ENCODE measurements at places on chromosomes 6 and 20. TPM values are rescaled to one million over a fixed set of nuclear protein-coding genes. Genes with fewer than 3 reads are reported as not detected.
A peak's percentile ranks its signal among the peaks of the same experiment; 100 is the strongest.

PGC gene
- not detected for total RNA-seq

DNA sequence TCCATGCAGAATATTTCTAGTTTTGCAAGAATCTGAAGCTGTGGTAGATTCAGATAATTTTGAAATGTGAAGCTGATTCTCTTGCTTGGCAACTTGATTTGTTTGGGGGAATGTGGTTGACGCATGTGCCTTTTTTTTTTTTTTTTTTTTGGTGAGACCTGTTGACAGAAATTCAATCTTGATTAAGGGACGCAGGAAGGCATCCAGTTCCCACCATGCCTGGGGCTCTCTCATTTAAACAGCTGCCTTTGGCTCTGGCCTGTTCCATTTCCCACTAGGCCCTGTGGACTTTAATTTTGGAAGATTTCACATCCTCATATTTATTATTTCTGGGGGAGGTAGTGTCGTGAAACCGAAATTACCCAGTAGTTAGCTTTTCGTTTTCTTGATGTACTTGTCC is 8.6 kb downstream of the TPX2 start:
- H3K27ac ChIP-seq: no peak overlapping the region
- H3K4me1 ChIP-seq: no peaks in the 10 kb centered on the region
- no peak for DNase-seq
- H3K4me3 ChIP-seq: no peak overlapping the region
- H3K27me3 ChIP-seq: no peaks in the 10 kb centered on the region
- H3K36me3 ChIP-seq: no peaks in the 10 kb centered on the region

DNA sequence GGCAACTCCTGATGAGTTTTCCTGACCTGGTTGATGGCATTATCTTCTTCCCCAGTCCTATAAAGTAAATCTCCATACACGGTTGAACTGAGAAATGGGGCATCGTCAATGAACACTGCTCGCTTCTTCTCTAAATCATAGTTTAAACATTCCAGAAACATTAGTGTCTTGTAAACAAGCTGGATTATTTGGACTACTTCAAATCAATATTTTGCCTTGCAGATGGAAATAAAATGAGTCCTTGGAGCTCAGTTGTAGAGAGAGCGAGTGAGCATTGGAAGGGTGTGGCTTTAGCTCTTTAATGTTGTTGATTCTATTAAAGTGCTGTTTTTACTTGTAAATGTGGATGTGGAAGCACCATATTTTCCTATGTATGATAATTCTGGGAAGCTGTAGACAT is 18.4 kb downstream of the C6orf89 start:
- H3K27ac ChIP-seq: peak overlapping the region; percentile 13
- peaks cover 48% of the 10 kb centered on the region for H3K36me3 ChIP-seq
- H3K27me3 ChIP-seq: no peaks in the 10 kb centered on the region

OR2J3 gene
- total RNA-seq: not detected

DNA sequence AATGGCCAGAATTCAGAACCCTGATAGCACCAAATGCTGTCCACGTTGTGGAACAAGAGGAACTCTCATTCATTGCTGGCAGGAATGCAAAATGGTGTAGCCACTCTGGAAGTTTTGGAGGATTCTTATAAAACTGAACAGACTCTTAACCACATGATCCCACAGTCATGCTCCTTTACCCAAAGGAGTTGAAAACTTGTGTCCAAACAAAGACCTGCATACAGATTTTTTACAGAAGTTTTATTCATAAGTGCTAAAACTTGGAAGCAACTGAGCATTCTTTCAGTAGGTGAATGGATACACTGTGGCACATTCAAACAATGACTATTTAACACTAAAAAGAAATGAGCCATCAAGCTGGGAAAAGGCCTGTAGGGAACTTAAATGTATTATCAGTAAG is 32.5 kb downstream of the PREP start:
- no peaks in the 10 kb centered on the region for H3K27me3 ChIP-seq
- H3K27ac ChIP-seq: peak overlapping the region; percentile 83
- peaks cover 19% of the 10 kb centered on the region for H3K36me3 ChIP-seq
- no peak for DNase-seq

GRCh38 chr20:5416086-5416485 is 99.3 kb upstream of the PROKR2 start:
- H3K4me3 ChIP-seq: no peak overlapping the region
- DNase-seq: no peak
- H3K36me3 ChIP-seq: no peaks in the 10 kb centered on the region
- H3K27me3 ChIP-seq: no peaks in the 10 kb centered on the region
- H3K27ac ChIP-seq: no peak overlapping the region
- no peaks in the 10 kb centered on the region for H3K4me1 ChIP-seq

PLCB1 gene
- 13.1 TPM for total RNA-seq

- no peaks in the 10 kb centered on the region for H3K4me1 ChIP-seq
- no peak overlapping the region for H3K27ac ChIP-seq
- H3K4me3 ChIP-seq: no peak overlapping the region
- no peaks in the 10 kb centered on the region for H3K27me3 ChIP-seq
- no peaks in the 10 kb centered on the region for H3K36me3 ChIP-seq
- no peak for DNase-seq
These were observed 574.3 kb downstream of the COL12A1 start for GRCh38 chr6:74631564-74631963.

ASIP gene
- total RNA-seq: not detected

- H3K36me3 ChIP-seq: no peaks in the 10 kb centered on the region
- no peaks in the 10 kb centered on the region for H3K27me3 ChIP-seq
- no peak for DNase-seq
- H3K4me1 ChIP-seq: no peaks in the 10 kb centered on the region
- no peak overlapping the region for H3K4me3 ChIP-seq
These were observed 446.0 kb upstream of the IMPG1 start for GRCh38 chr6:76518443-76518842.

GRCh38 chr20:38514185-38514584 is 41.5 kb downstream of the RALGAPB start:
- no peaks in the 10 kb centered on the region for H3K4me1 ChIP-seq
- no peak overlapping the region for H3K4me3 ChIP-seq
- DNase-seq: no peak
- no peaks in the 10 kb centered on the region for H3K36me3 ChIP-seq

DNA sequence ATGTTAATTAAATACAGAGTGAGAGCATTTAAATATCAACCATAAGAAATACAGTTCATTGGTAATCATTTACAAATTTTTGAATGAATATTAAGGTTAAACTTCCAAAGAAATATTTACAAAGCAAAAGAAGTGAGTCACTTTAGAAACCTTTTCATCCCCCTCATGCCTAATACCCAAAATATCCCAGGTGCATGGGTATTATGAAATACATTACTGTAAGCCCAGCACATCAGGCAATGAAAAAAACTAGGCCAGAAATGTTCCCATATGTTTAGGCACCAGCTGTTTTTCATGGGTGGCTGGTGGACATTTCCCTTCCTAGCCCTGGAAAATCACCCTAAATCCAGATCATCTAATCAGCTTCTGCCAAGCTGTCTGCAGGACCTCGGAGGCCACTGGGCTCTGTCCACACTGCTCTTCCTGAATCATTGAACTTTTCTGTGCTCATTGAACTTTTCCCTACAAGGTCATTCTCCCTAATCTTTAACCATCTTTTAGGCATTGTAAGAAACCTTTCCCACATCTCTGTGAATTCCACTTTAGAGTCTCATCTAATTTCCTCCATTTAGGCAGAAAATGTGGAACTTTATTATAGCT is 145.3 kb upstream of the STXBP5 start:
- H3K27ac ChIP-seq: no peak overlapping the region
- H3K4me1 ChIP-seq: no peaks in the 10 kb centered on the region
- no peak for DNase-seq
- no peaks in the 10 kb centered on the region for H3K36me3 ChIP-seq
- no peaks in the 10 kb centered on the region for H3K27me3 ChIP-seq

DNA sequence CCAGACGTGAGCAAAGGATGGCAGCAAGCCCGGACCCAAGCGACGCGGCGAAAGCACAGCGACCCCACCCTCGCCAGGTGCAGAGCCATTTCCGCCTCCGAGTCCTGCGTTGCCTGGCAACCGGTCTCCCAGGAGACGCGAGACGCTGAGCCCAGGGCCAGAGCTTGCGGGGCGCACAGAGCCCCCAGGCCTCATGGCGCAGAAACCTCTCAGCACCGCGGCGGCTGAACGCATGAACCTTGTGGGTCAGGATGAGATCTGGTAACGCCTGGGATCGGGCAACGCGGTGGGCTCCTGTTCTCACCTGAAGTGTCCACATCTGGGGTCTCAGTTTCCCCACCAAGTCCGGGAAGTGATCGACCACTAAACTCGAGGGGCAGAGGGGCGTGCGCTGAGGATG is 77.7 kb downstream of the ANKRD60 start:
- H3K27me3 ChIP-seq: peaks cover 15% of the 10 kb centered on the region
- H3K4me1 ChIP-seq: no peaks in the 10 kb centered on the region
- no peak overlapping the region for H3K4me3 ChIP-seq

SYCP2 gene
- 0.82 TPM for total RNA-seq

DNA sequence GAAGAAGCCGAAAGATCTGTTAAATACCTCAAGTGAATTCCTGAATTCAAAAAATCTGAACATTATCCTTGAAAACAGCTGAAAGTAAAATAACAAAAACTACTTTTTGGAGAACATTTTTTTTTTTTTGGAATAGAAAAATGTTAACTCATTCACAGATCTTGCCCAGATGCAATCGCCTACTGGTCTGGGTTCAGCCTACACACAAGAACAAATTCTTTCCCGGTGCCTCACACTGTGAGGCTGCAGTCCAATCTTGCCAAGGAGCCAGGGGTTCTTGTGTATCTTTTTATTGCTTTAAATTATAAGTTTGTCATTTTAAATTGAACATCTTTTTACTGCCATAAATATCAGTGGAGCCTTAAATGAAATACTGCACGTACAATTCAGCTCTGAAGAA is 41.2 kb upstream of the TMEM200A start:
- DNase-seq: no peak
- no peaks in the 10 kb centered on the region for H3K27me3 ChIP-seq
- no peak overlapping the region for H3K27ac ChIP-seq
- H3K4me1 ChIP-seq: no peaks in the 10 kb centered on the region

CLPSL2 gene
- total RNA-seq: not detected

GRCh38 chr20:38060536-38060935 is 27.0 kb downstream of the RPRD1B start:
- H3K27me3 ChIP-seq: no peaks in the 10 kb centered on the region
- DNase-seq: no peak
- no peak overlapping the region for H3K27ac ChIP-seq
- no peaks in the 10 kb centered on the region for H3K36me3 ChIP-seq

DNA sequence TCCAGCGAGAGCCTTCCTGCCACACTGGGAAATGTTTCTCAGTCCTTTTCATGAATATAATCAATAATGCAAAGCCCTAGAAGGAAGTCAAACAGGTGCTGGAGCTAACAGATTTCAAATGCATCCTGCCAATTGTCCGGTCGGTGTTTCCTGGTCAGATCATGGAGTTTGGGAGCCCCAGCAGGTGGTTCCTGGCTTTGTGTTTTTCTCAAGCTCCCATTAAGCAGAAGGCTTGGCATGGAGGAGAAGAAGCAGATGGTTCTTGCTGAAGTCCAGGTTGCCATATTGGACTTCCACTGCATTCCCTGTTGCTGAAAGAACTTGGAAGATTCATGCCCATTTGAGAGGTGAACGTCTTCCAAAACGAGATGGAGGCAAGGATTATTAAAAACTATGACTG is 68.6 kb downstream of the GFOD1 start:
- H3K27me3 ChIP-seq: no peaks in the 10 kb centered on the region
- no peak overlapping the region for H3K4me3 ChIP-seq
- H3K4me1 ChIP-seq: peaks cover 40% of the 10 kb centered on the region
- no peak for DNase-seq
- H3K36me3 ChIP-seq: no peaks in the 10 kb centered on the region

- H3K36me3 ChIP-seq: peaks cover 19% of the 10 kb centered on the region
- no peak overlapping the region for H3K27ac ChIP-seq
- peaks cover 2% of the 10 kb centered on the region for H3K4me1 ChIP-seq
- no peak for DNase-seq
These were observed 8.5 kb downstream of the QRSL1 start for GRCh38 chr6:106637717-106638341.

- H3K4me1 ChIP-seq: no peaks in the 10 kb centered on the region
- H3K27me3 ChIP-seq: no peaks in the 10 kb centered on the region
- H3K27ac ChIP-seq: no peak overlapping the region
- no peak for DNase-seq
These were observed 265.8 kb upstream of the PLCB4 start for GRCh38 chr20:8803065-8803464.

GRCh38 chr6:109170333-109170732 is 75.0 kb downstream of the CEP57L1 start:
- H3K27ac ChIP-seq: no peak overlapping the region
- no peaks in the 10 kb centered on the region for H3K36me3 ChIP-seq
- H3K4me1 ChIP-seq: no peaks in the 10 kb centered on the region
- no peak overlapping the region for H3K4me3 ChIP-seq
- no peak for DNase-seq

GRCh38 chr6:16596616-16597331 is 164.5 kb downstream of the ATXN1 start:
- H3K36me3 ChIP-seq: no peaks in the 10 kb centered on the region
- DNase-seq: no peak
- H3K4me3 ChIP-seq: no peak overlapping the region
- no peaks in the 10 kb centered on the region for H3K27me3 ChIP-seq
- H3K4me1 ChIP-seq: no peaks in the 10 kb centered on the region
- no peak overlapping the region for H3K27ac ChIP-seq

TPBG gene
- 23.6 TPM for total RNA-seq

CGA gene
- total RNA-seq: not detected

DNA sequence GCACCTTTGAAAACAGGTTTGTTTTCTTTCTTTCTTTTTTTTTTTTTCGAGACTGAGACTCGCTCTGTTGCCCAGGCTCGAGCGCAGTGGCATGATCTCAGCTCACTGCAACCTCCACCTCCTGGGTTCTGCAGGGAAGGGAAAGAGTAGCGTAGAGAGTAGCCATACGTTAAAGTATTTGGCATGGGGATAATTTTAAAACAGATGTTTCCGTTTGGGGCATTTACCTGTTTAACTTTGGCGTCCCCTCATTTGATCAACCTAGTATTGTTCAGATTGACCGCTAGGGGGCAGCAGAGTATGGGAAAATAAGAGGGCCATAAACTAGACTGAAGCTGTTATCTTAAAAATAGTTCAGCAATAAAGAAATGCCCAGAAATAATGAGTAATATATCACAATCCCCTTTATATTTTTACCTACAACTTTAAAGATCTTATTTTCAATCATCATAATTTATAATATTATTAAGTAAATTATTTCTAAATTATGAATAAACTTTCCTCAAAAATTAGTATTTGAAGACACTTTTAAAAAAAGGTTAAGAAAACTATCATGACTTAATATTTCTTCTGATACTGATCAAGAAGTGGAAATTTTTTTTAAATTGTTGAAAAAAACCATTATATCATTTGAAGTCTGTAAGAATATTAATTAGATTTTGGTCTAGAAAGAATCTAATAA is 7.6 kb upstream of the TAAR9 start:
- no peak overlapping the region for H3K27ac ChIP-seq
- H3K27me3 ChIP-seq: no peaks in the 10 kb centered on the region
- DNase-seq: peak; percentile 63
- H3K4me3 ChIP-seq: peak overlapping the region; percentile 9

PTCHD4 gene
- total RNA-seq: 0.27 TPM

IL17A gene
- not detected for total RNA-seq

SLC2A4RG gene
- 49.7 TPM for total RNA-seq

- H3K36me3 ChIP-seq: no peaks in the 10 kb centered on the region
- no peak for DNase-seq
- peak overlapping the region; percentile 71 for H3K27ac ChIP-seq
- H3K4me3 ChIP-seq: no peak overlapping the region
These were observed 125.1 kb downstream of the SNX5 start for GRCh38 chr20:17843246-17844132.

GTSF1L gene
- total RNA-seq: not detected

- H3K4me1 ChIP-seq: peaks cover 17% of the 10 kb centered on the region
- peak overlapping the region; percentile 49 for H3K27ac ChIP-seq
- no peak for DNase-seq
- H3K36me3 ChIP-seq: no peaks in the 10 kb centered on the region
- H3K4me3 ChIP-seq: no peak overlapping the region
- H3K27me3 ChIP-seq: no peaks in the 10 kb centered on the region
These were observed 15.7 kb upstream of the FAM83C start for GRCh38 chr20:35307666-35308653.

CYP24A1 gene
- total RNA-seq: not detected

Data from transverse colon (tissue), 4 donors.